NCI-H1417 (cell line): ENCODE measurements at places on chromosomes 1 and 21.

- DNase-seq: no peak
These were observed 508.3 kb upstream of the B3GALT2 start for GRCh38 chr1:193694741-193695140.

GRCh38 chr1:975896-976683 is 5.8 kb downstream of the PERM1 start:
- DNase-seq: peak; percentile 80

DNA sequence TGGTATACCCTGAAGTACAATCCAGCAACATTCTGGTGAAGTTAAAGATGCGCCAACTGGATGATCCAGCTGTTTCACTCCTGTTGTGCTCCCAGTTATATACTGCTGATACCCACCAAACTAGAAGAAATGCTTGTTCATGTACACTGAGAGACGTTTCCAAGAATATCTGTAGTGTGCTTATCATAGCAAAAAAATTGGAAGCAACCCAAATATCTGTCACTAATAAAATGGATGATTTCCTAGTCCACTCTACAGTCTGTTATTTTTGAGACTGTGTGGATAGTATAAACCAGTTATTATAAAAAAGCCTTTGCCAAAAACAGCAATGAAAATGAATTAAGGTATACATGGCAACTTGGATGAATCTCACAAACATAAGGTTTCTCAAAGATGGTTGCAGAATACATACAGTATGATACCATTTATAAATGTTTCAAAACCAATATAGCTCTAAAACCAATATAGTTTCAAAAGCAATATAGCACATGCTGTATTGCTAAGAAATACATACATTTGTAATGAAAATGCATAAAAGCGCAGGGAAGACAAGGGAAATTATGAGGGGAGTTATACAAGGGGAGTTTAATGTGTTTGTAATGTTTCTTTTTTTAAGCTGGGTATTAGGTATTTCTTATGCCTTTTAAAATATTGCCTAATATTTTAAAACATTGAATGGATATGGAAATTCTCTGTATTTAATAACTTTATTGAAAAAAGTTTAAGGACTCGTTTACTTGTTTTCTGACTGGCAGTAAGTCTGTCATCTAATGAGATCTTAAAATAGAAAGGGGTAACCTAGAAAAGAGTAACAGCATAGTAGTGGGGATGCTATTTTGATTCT is 36.5 kb downstream of the GPSM2 start:
- no peak for DNase-seq

- DNase-seq: no peak
These were observed 31.4 kb upstream of the BCL9 start for GRCh38 chr1:147509786-147510395.

- no peak for DNase-seq
These were observed 5.5 kb downstream of the TP53BP2 start for GRCh38 chr1:223840254-223840653.

GRCh38 chr1:1666526-1666925 is 7.7 kb upstream of the CDK11B start:
- DNase-seq: no peak

DNA sequence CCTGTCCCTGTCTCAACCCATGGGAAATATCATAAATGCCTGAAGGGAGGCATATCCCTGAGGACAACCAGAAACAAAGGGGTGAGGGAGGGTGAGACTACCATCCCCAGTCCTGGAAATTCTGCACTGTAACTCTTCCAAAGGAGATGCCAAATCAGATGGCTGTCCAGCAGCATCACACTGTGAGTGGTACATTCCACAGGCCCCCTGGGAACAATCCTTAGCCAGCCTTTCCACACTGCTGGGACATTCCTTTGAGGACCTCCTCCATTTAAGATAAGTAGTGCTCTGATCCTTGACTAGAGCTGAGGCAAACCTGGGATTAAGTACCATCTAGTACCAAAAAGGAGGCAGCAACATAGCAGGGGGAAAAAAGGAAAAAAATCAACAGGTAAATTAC is 10.7 kb downstream of the IVL start:
- DNase-seq: no peak

- DNase-seq: no peak
These were observed 80.7 kb downstream of the JMJD4 start for GRCh38 chr1:227654431-227654830.

DNA sequence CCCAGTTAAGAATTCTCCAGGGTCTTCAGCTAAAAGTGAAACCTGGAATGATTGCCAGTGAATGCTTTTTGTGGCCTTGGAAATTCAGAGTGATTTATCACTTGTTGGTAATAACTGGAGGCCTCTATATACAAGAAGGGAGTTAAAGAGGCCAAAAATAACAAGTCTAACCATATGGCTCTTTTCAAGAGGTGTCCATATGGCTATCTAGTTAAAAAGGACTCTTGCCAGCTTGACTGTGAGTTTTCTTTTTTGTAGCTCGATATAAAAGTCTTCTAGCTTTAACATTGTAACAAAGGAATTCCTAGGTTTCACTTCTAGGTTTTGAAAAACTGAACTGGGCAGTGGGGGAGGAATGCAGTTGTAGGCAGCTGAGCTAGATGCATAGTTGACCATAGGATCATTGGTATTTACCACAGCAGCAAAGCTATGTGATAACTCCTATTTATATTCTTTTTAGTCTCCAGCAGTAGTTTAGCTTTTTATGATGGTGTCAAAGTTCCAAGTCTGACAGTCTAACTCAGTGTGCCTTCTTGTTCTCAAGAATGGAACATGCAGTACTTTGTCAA is 44.4 kb downstream of the CACHD1 start:
- no peak for DNase-seq

GRCh38 chr1:187839873-187840272 is 1011.1 kb downstream of the PLA2G4A start:
- no peak for DNase-seq

DNA sequence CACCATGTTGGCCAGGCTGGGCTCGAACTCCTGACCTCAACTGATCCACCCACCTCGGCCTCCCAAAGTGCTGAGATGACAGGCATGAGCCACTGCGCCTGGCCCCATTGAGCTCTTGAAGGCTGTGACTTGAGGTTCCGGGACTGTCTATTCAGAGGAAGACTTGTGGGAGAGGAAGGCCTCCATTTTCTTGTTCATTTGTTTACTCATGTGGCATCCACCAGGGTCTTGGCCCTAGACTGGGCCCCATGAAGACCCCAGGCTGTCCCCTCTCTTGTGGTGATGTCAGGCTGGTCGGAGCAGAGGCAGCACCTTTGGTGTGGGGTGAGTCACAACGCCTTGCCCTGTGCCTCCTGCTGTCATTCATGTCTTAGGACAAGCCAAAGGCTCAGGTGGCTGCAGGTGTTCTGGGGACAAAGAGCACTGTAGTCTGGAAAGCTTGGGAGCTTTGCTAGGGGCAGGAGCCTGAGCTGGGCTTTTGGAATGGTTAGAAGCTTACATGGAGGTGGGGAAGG is 224.6 kb upstream of the C1orf174 start:
- DNase-seq: no peak

GRCh38 chr21:37028570-37028969 is 22.1 kb downstream of the RIPPLY3 start:
- no peak for DNase-seq

- DNase-seq: no peak
These were observed 342.1 kb downstream of the MATN1 start for GRCh38 chr1:30381266-30381665.

GRCh38 chr21:42164064-42164789 is 54.7 kb upstream of the ABCG1 start:
- DNase-seq: peak; percentile 48

DNA sequence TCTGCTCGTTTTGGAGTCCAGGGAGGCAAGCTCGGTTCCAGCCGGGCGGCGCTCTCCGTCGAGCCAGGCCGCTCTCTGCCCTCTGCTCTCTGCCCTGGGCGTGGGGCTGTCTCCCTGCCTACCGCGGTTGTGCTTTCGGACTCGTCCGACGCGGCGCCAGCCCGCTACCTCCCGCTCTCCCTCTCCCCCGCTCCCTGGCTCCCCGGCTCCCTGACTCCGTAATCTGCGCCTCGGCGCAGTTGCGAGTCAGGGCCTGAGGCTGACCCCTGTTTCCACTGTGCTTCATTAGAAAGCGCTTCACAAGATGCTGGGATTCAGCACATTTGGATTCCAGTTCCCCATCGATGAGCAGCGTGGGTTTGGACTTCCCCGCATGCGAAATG is 2.2 kb downstream of the SOX13 start:
- DNase-seq: peak; percentile 58

DNA sequence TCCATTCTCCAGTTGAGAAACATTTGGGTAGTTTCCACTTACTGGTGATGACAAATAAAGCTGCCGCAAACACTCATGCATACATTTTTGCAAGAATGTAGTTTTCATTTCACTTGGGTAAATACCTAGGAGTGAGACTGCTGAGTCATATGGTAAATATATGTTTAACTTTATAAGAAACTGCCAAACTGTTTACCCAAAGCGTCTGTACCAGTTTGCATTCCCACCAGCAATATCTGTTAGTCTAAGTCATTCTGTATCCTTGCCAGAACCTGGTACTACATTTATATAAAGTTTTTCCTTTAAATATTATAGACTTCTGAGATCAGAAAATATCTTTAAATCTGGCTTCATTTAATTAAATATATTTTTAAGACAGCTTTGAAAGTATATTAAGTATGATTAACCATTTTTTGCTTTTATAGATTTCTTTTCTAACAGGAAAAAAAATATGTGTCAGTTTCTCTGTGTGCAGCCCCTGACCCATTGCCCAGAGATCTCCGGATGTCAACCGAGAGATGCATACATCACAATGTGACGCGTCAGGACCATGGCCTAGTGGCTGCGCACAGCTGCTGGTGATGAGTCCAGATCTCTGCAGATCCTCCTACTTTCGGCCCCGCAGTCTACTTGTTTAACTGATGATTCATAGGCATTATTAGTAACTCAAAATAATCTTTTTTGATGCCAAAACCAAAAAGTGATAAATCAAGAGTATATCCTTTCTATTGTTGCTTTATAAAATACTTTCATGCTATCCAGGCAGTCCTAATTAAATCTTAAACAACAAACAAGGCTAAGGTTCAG is 227.1 kb upstream of the MAP1LC3C start:
- no peak for DNase-seq

DNA sequence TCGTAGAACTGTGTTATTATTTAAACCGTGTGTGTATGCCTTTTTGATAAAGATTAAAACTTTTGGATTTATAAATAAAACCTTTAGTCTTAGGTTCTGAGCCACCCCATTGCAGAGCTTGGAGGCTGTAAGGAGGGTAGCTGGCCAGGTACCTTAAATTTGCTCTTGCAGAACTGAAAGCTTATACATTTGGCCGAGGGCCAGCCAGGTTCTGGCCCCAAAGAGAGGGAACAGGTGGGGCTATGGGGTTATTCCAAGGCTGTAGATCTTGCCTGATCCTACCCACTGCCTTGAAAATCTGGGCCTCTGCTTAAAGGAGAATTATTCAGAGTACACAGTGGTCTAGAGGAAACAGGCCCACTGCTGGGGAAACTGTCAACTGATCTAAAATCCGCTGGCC is 59.6 kb downstream of the CAMK2N1 start:
- DNase-seq: no peak

DNA sequence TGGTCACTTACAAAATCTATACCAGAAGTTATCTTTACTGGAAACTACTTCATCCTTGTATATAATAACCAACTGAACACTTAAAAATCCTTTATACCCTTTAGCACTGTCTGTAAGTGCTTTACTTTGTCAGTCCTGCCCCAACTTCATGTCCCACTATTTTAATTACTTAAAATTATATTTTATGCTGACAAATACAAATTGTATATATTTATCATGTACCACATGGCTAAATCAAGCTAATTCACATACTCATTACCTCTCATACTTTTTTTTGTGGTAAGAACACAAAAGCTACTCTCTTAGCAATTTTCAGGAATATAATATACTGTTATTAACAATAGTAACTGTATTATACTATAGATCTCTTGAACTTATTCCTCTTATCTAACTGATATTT is 63.0 kb downstream of the EVI5 start:
- no peak for DNase-seq

GRCh38 chr1:44447051-44447810 is 42.2 kb downstream of the RNF220 start:
- DNase-seq: no peak

- DNase-seq: no peak
These were observed 1.6 kb downstream of the COG2 start for GRCh38 chr1:230643908-230644307.

GRCh38 chr1:207364614-207365013 is 43.1 kb downstream of the CD55 start:
- no peak for DNase-seq

- no peak for DNase-seq
These were observed 33.8 kb downstream of the DUSP10 start for GRCh38 chr1:221708076-221708571.

- DNase-seq: peak; percentile 42
These were observed 50.2 kb downstream of the DENND1B start for GRCh38 chr1:197725044-197725443.

GRCh38 chr1:155591770-155592169 is 18.2 kb upstream of the MSTO1 start:
- DNase-seq: peak; percentile 72

DNA sequence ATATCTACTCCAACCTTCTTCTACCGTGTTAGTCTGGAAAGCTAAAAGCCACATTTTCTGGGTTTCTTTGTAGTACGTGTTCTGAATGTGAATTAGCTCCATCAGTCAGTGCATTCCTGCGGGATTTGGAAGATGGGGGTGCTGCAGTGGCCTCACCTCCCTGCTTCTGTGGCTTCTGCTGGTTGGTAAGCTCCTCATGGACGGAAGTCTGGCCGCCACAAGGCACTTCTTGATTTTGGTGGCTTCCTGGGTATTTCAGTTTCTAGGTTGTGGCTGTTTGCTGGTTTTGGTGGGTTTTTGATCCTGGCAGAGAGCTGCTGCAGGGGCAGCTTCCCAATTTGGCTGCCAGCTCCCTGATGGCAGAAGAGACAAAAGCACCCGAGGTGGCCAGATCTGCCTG is 20.9 kb upstream of the TACSTD2 start:
- DNase-seq: no peak

- peak; percentile 20 for DNase-seq
These were observed 9.8 kb downstream of the PAX7 start for GRCh38 chr1:18640228-18641004.

GRCh38 chr1:66332548-66332901 is 201.4 kb upstream of the SGIP1 start:
- DNase-seq: no peak

- no peak for DNase-seq
These were observed 122.6 kb downstream of the TNNI3K start for GRCh38 chr1:74357756-74358155.

GRCh38 chr1:39452540-39452939 is 38.9 kb upstream of the BMP8A start:
- DNase-seq: no peak

- no peak for DNase-seq
These were observed 7.6 kb upstream of the FLG2 start for GRCh38 chr1:152367436-152367835.

DNA sequence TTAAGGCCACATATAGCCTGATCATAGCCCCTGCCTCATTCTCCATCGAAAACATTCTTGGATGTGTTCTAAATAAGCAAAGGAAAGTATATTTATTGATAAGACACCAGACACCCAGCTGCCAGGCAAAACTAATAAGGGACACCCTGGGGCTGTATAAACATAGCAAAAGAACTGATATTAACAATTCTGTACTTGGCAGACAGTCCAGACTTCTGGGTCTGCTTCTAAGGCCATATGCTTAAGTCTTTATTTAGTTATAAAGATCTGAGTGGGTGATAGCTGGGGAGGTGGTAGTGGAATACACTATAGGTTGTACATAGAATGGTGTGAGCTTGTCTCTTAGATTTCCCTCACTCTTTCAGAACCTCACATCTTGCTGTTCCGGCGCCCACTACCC is 3.9 kb downstream of the CKS1B start:
- DNase-seq: no peak

GRCh38 chr1:223836586-223836985 is 9.2 kb downstream of the TP53BP2 start:
- DNase-seq: no peak
